ENCODE measurements at places on chromosomes 12 and 14.

DNA sequence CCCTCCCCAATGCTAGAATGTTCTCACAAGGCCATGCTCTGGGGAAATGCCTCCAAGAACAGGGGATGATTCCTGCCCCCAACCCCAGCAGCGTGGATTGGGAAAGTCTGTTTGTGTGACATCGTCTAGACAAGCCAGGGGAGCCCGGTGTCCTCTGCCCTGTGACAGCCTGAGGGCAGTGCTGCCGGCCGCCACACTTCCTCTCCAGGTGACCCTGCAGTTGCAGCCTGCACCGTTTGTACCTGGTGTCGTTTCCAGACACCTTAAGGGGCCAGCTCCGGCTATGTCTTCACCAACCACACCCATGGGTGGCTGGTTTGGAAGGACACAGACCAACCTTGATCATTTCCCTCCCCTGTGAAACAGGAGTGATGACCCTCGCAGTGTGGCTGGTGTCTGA is 372.6 kb downstream of the BCL11B start:
- no peak for DNase-seq

GRCh38 chr14:73739899-73740617 is 25.9 kb upstream of the PNMA1 start:
- DNase-seq: no peak

GRCh38 chr14:50320283-50320682 is 8.2 kb downstream of the DMAC2L start:
- no peak for DNase-seq

- DNase-seq: no peak
These were observed 36.9 kb upstream of the SINHCAF start for GRCh38 chr12:31362759-31363415.

DNA sequence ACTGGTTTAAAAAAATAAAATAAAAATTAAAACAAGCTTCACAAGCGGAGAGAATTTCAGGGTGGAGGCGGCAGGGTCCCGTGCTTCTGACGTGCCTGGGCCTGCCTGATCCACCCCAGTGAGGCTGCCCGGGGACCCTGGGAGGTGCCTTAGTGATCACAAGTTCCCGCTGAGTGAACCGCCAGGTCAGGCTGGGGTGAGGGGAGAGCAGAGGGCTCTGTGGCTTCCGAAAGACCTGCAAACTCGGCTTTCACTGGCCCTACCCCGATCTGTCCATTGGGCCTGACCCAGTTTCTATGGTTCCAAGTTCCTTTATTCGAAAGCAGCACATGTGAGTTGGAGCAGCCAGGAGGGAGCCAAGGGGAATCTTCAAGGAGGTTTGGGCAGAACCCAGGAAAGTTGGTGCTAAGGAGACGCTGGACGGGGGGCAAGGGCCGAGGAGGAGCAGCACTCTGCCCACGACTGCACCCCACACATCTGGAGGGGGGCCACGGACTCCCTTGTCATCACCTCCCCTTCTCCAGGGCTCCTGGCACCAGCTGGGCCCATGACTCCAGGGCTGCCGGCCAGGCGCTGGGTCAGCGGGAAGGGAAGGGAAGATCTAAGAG is 12.9 kb downstream of the MMP14 start:
- DNase-seq: no peak

DNA sequence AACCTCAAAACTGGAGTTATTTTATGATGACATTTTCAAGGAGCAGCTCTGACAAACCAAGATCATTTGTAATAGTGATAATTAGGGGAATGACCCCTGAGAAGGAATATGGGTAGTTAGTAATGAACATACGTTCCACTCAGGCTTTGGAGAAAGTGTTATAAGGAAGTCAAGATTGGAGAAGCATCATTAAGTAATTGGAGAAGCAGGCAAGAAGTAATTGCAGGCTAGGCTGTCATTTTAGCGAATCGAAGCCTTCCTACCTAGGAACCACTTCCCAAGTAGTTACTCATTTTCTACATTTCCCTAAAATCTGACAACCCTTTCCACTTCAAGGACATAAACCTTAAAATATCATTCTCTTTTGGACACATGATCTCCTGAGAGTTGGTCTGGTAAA is 1.2 kb downstream of the EDDM3B start:
- DNase-seq: no peak

- peak; percentile 74 for DNase-seq
These were observed 66.8 kb upstream of the GPR68 start for GRCh38 chr14:91311284-91311662.
